HT1080 (cell line): ENCODE measurements at places on chromosomes 2 and 18. TPM values are rescaled to one million over a fixed set of nuclear protein-coding genes. Genes with fewer than 3 reads are reported as not detected.
A peak's percentile ranks its signal among the peaks of the same experiment; 100 is the strongest.

DNA sequence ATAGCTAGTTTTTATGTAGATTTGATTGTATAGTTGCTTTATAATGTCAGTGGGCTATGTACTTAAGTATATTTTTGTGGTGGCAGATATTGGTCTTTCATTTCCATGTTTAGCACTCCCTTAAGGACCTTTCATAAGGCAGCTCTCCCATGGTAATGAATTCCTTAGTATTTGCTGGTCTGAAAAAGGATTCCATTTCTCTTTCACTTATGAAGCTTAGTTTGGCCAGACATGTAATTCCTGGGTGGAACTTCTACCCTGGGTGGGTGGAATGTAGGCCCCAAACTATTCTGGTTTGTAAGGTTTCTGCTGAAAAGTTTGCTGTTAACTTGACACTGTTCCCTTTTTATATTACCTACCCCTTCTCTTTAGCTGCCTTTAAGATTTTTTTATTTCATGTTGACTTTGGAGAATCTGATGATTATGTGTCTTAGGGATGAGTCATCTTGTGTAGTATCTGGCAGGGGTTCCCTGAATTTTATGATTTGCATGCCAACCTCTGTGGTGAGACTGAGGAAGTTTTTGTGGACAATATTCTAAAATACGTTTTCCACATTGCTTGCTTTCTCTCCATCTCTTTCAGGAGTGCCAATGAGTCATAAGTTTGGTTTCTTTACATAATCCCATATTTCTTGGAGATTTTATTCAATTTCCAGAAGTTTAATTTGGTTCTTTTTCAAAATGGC lies 65.4 kb upstream of the VRK2 start:
- DNase-seq, result peak; percentile 87

DNA sequence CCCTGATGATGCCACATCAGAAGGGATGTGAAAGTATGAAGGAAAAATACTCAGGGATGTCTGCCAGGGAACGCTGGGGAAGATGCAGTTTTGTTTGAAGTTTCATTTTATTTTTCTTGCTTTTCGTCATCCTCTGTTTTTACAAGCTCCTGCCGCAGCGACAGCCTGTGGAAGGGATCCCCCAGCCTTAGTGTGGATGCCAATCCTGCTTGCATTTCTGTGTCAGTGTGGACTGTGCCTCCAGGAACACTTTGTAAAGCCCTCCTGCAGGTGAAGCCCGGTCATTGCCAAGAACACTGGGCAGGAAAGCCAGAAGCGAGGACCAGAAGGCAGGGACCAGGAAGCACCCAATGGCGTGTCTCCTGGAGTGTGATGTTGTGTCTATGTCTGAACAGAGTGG lies 234.3 kb downstream of the SEPTIN10 start:
- DNase-seq, result no peak

DNA sequence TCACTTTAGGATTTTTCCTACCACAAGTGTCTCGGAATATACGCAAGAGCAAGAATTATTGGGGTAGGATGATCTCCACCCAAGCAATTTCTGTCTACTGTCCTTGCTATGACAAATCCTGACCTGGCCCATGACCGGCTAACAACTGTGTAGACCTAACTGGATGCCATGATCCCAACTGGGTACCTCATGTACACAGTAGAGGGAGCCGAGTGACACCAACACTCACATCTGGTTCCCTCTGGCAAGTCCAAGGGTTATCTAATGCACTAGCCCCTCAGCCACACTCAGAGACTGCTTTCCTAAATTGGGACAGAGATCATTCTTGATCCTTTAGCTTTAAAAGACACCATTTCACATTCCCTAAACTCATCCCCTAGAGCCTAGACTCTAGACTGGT lies 60.7 kb upstream of the ZNF532 start:
- no peak for DNase-seq

ITGB6 gene
- total RNA-seq, result 0.05 and 0.33 TPM in 2 replicates

- DNase-seq, result peak; percentile 17
These were observed 217.9 kb upstream of the ITGA4 start for GRCh38 chr2:181239201-181239799.

PLA2R1 gene
- 0.87 and 1.0 TPM in 2 replicates for total RNA-seq

- DNase-seq, result no peak
These were observed 102.8 kb upstream of the STPG4 start for GRCh38 chr2:47257946-47258348.

BOLL gene
- total RNA-seq, result not detected in 2 replicates

DNA sequence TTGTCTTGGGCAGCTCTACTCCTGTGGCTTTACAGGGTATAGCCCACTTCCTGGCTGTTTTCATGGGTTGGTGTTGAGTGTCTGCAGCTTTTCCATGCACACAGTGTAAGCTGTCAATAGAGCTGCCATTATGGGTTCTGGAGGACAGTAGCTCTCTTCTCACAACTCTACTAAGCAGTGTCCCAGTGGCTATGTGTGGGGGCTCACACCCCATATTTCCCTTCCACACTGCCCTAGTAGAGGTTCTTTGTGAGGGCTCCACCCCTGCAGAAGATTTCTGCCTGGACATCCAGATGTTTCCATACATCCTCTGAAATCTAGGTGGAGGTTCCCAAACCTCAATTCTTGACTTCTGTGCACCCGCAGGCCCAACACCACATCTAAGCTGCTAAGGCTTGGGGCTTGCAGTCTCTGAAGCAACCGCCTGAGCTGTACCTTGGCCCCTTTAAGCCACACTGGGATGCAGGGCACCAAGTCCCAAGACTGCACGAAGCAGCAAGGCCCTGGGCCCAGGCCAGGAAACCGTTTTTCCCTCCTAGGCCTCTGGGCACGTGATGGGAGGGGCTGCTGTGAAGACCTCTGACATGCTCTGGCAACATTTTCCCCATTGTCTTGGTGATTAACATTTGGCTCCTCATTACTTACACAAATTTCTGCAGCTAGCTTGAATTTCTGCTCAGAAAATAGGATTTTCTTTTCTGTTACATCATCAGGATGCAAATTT lies 9.4 kb downstream of the ELAC1 start:
- DNase-seq, result no peak

- DNase-seq, result no peak
These were observed 17.7 kb downstream of the KLF7 start for GRCh38 chr2:207148020-207148419.

- DNase-seq, result no peak
These were observed 5.6 kb upstream of the DIS3L2 start for GRCh38 chr2:231955758-231956472.

- no peak for DNase-seq
These were observed 12.0 kb upstream of the C1QL2 start for GRCh38 chr2:119170504-119170903.

GRCh38 chr2:1826226-1826905 lies 82.1 kb upstream of the PXDN start:
- no peak for DNase-seq

GRCh38 chr18:24002479-24002878 lies 12.1 kb upstream of the TTC39C start:
- DNase-seq, result no peak

DNA sequence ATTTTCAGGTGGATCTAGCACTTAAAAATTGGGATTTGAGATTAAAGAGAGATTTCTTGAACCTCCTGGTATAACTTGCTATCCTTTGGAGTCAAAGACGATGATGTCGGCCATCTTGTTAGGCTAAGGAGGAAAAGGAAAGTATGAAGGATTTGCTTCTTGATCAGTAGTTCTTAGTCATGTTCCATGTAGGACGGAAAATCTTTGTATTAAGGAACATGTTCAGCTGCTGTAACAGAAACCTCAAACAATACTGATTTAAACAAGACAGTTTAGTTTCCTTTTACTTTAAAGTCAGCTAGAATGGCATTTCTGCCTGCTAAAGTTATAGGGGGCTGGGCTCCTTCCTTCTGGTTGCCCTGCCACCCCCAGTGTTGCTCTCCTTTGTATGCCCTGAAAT lies 56.4 kb upstream of the MGAT5 start:
- DNase-seq, result no peak
